Activated CD4-positive, alpha-beta T cell treated with anti-CD3 and anti-CD28 coated beads for 36 hours (primary cell): ENCODE measurements at places on chromosomes 13 and 19. TPM values are rescaled to one million over a fixed set of nuclear protein-coding genes. Genes with fewer than 3 reads are reported as not detected.

The NLRP4 gene
- total RNA-seq = not detected

The MAST1 gene
- 2.7 TPM for total RNA-seq

The TNFRSF19 gene
- not detected for total RNA-seq

The CGB7 gene
- total RNA-seq = 0.40 TPM

The APLP1 gene
- total RNA-seq = 2.3 TPM

- no peak overlapping the region for H3K27ac ChIP-seq
- H3K4me1 ChIP-seq = peaks cover 7% of the 10 kb centered on the region
- DNase-seq = no peak
- peaks cover 6% of the 10 kb centered on the region for H3K27me3 ChIP-seq
- H3K4me3 ChIP-seq = no peak overlapping the region
Observed at GRCh38 chr13:33229446-33230177, 55.9 kb downstream of the STARD13 start.

DNA sequence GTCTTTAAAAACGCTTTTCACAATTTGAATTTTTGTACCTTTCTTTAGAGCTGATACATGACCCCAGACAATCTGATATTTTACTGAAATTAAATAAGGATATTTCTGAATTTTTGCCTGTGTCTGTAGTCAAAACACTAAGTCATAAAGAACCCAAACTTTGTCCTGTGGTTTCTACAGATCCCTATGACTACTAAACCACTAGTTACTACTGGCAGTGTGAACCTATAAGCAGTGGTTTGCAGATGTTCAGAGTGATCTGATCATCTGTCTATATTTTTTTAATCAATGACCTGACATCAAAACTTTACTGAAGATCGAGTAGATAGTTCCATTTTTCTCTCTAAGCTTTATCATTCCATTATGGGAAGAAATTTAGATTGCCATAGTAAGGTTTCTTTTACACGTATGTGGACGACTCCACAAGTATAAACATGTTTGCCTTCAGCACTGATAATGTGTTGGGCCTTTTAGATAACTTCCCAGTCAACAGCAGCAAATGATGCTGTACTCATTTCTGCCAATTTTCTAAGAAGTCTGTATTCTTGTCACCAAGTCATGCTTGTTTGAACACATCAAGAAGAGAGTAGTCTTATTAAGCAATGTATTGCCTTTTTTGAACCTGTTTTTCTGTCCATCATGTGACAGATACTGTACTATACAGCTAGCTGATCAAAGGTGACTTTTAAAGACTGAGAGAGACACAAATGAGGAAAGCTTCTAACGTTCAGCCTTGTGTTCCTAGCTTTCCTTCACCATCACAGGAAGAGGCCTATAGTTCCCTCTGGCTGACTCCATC is 21.8 kb downstream of the POLR1D start:
- peaks cover 22% of the 10 kb centered on the region for H3K4me1 ChIP-seq
- no peak overlapping the region for H3K4me3 ChIP-seq
- H3K27ac ChIP-seq = no peak overlapping the region
- DNase-seq = no peak

DNA sequence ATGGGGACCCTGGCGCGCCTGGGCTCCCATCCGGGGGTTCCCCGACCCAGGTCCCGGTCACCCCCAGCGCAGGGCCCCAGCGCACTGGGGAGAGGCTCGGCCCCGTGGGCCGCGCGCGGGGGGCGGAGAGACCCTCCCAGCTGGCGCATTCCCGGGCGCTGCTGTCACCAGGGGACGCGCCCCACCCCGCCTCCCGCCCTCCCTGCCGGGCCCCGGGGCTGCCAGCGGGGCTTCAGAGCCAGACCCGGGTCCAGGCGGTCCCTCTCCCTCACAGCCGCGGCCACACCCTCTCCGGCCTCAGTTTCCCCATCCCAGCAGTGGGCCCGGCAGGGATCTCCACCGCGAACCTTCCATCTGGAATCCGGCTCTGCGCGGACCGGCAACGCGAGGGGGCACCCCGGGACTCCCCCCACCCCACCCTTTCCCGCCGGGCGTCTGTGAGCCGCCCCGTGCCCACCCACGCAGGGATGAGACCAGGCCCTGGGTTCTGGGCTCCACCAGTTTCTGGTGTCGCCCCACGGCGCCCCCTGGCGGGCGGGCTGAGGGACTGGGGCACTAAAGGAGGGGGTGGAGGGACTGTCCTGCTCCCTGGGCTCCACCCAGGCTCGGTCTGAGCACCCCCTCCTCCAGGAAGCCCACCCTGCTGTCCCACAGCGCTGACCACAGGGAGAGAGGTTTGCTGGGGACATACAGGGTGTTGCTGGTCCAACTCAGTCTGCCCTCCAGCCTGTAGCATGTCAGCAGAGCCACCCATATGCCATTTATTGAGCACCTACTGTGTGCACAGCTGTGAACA is 878 bp upstream of the ADAMTSL5 start:
- no peak overlapping the region for H3K4me3 ChIP-seq
- no peaks in the 10 kb centered on the region for H3K27me3 ChIP-seq
- H3K27ac ChIP-seq = no peak overlapping the region
- H3K36me3 ChIP-seq = no peaks in the 10 kb centered on the region

- H3K4me3 ChIP-seq = peak overlapping the region; percentile 76
- peaks cover 37% of the 10 kb centered on the region for H3K4me1 ChIP-seq
- DNase-seq = peak; percentile 94
- H3K27ac ChIP-seq = peak overlapping the region; percentile 86
- peaks cover 47% of the 10 kb centered on the region for H3K36me3 ChIP-seq
Observed at GRCh38 chr19:38869836-38870607, 8.1 kb downstream of the RINL start.

- no peak overlapping the region for H3K27ac ChIP-seq
- H3K4me1 ChIP-seq = no peaks in the 10 kb centered on the region
- H3K4me3 ChIP-seq = no peak overlapping the region
- H3K36me3 ChIP-seq = no peaks in the 10 kb centered on the region
Observed at GRCh38 chr13:93558637-93559036, 332.0 kb downstream of the GPC6 start.

- DNase-seq = peak; percentile 59
- peaks cover 10% of the 10 kb centered on the region for H3K4me1 ChIP-seq
- H3K27me3 ChIP-seq = peaks cover 20% of the 10 kb centered on the region
- peak overlapping the region; percentile 27 for H3K27ac ChIP-seq
Observed at GRCh38 chr13:42720113-42720857, 61.1 kb upstream of the FAM216B start.

- no peaks in the 10 kb centered on the region for H3K36me3 ChIP-seq
- no peak overlapping the region for H3K27ac ChIP-seq
- H3K4me3 ChIP-seq = no peak overlapping the region
- no peaks in the 10 kb centered on the region for H3K4me1 ChIP-seq
- DNase-seq = no peak
Observed at GRCh38 chr13:71643448-71643860, 223.6 kb downstream of the DACH1 start.

- no peaks in the 10 kb centered on the region for H3K4me1 ChIP-seq
- H3K27ac ChIP-seq = no peak overlapping the region
- H3K4me3 ChIP-seq = no peak overlapping the region
- no peaks in the 10 kb centered on the region for H3K36me3 ChIP-seq
- no peak for DNase-seq
- no peaks in the 10 kb centered on the region for H3K27me3 ChIP-seq
Observed at GRCh38 chr13:28564030-28564429, 69.1 kb upstream of the FLT1 start.

DNA sequence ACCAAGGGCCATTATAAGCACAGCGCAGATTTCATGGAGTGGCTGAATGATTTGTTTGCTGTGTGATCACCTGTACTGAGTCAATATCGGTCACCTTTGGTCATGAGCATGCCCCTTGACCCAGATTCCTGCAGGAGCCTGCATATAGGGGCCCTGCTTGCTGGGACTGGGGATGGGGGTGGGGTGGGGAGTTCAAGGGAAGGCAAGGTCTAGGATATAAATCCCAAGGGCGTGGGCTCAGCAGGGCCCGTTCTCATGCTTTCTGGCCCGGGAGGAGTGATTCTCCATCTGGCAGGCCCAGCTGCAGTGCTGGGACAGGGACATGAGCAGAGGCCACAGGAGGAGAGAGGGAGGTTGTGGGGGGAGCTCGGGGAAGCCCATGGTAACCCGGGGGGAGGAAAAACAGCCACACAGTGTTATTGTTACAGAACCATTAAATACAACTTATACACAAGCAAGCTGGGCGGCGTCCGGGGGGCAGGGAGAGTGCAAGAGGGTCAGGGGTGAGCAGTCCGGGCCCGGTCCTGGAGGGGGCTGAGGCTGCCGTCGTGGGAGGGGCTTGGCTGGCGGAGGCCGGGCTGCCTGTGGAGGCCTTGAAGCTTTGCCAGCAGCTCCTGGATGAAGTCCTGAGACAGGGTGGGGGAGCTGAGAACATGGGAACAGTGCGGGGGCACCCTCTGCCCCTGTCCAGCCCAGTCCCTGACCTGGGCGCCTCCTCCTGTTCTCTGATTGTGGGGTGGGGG is 5.2 kb downstream of the PPP1R14A start:
- H3K27ac ChIP-seq = no peak overlapping the region
- no peaks in the 10 kb centered on the region for H3K4me1 ChIP-seq
- no peak for DNase-seq
- H3K27me3 ChIP-seq = peaks cover 11% of the 10 kb centered on the region
- no peak overlapping the region for H3K4me3 ChIP-seq
- H3K36me3 ChIP-seq = no peaks in the 10 kb centered on the region

GRCh38 chr13:51564671-51565070 is 19.6 kb upstream of the WDFY2 start:
- peaks cover 8% of the 10 kb centered on the region for H3K4me1 ChIP-seq
- H3K27me3 ChIP-seq = no peaks in the 10 kb centered on the region
- H3K4me3 ChIP-seq = no peak overlapping the region
- H3K27ac ChIP-seq = no peak overlapping the region
- no peak for DNase-seq
- no peaks in the 10 kb centered on the region for H3K36me3 ChIP-seq

DNA sequence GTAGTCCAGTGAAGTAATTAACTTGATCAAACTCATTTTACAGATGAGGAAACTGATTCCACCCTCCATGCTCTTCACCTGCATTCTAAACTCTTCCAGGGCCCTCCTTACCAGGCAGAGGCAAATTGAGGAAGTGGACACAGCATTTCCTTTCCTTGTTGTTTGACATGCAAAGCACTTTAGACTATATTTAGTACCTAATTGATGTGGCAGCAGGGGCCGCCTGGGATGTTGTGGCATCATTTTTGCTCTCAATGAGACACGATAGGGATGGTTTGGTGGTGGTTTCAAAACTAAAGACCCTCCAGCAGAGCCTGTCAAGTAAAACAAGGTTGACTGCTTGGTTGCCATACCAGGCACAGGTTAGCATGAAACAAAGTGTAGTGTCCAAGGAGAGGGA is 7.9 kb downstream of the SIPA1L3 start:
- no peak overlapping the region for H3K27ac ChIP-seq
- peaks cover 8% of the 10 kb centered on the region for H3K36me3 ChIP-seq
- no peaks in the 10 kb centered on the region for H3K27me3 ChIP-seq
- H3K4me1 ChIP-seq = peaks cover 8% of the 10 kb centered on the region
- no peak for DNase-seq

- DNase-seq = no peak
- H3K36me3 ChIP-seq = peaks cover 60% of the 10 kb centered on the region
- H3K27ac ChIP-seq = no peak overlapping the region
- H3K4me1 ChIP-seq = peaks cover 15% of the 10 kb centered on the region
- H3K27me3 ChIP-seq = no peaks in the 10 kb centered on the region
Observed at GRCh38 chr19:52566588-52566987, 3.5 kb upstream of the ZNF701 start.

- H3K4me3 ChIP-seq = no peak overlapping the region
- H3K4me1 ChIP-seq = peaks cover 21% of the 10 kb centered on the region
- H3K27ac ChIP-seq = peak overlapping the region; percentile 64
Observed at GRCh38 chr19:47247308-47247990, 8.9 kb upstream of the CCDC9 start.

GRCh38 chr13:101712026-101712348 is 259.5 kb downstream of the ITGBL1 start:
- H3K27ac ChIP-seq = no peak overlapping the region
- peaks cover 10% of the 10 kb centered on the region for H3K27me3 ChIP-seq
- no peak overlapping the region for H3K4me3 ChIP-seq
- H3K36me3 ChIP-seq = no peaks in the 10 kb centered on the region
- no peak for DNase-seq
- no peaks in the 10 kb centered on the region for H3K4me1 ChIP-seq

GRCh38 chr19:33472691-33473652 is 48.6 kb downstream of the PEPD start:
- no peak for DNase-seq
- H3K27ac ChIP-seq = no peak overlapping the region
- peaks cover 10% of the 10 kb centered on the region for H3K36me3 ChIP-seq

- DNase-seq = peak; percentile 40
- peaks cover 21% of the 10 kb centered on the region for H3K4me1 ChIP-seq
- H3K27ac ChIP-seq = no peak overlapping the region
- peaks cover 2% of the 10 kb centered on the region for H3K27me3 ChIP-seq
- no peak overlapping the region for H3K4me3 ChIP-seq
Observed at GRCh38 chr19:32813862-32814425, 55.6 kb downstream of the SLC7A9 start.

DNA sequence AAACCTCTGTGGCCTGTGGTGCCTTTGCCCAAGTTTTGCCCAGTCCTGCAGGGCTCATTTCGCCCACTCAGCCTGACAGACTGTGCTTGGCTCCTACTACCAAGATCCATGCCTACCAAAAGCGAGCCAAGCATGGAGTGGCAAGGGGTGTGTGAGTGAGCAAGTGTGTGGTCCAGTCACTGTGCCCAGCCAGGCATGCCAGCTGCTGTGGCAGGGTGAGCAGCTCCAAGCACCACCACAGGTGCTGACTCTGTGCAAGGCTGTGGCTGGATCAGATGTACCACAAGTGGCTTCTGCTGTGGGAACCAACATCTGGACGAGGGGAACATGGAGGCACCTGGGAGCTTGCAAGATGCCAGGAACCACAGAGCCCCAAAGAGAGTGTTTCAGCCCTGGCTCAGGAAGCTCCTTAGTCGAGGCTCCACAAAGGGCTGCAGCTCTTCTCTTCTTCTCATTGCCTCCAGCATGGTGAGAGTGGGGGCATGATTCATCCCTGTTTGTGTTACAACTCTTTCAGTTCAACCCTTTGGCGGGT is 1564.2 kb upstream of the MIR17HG start:
- H3K4me3 ChIP-seq = no peak overlapping the region
- no peaks in the 10 kb centered on the region for H3K27me3 ChIP-seq
- no peak overlapping the region for H3K27ac ChIP-seq
- no peaks in the 10 kb centered on the region for H3K4me1 ChIP-seq
- DNase-seq = no peak

DNA sequence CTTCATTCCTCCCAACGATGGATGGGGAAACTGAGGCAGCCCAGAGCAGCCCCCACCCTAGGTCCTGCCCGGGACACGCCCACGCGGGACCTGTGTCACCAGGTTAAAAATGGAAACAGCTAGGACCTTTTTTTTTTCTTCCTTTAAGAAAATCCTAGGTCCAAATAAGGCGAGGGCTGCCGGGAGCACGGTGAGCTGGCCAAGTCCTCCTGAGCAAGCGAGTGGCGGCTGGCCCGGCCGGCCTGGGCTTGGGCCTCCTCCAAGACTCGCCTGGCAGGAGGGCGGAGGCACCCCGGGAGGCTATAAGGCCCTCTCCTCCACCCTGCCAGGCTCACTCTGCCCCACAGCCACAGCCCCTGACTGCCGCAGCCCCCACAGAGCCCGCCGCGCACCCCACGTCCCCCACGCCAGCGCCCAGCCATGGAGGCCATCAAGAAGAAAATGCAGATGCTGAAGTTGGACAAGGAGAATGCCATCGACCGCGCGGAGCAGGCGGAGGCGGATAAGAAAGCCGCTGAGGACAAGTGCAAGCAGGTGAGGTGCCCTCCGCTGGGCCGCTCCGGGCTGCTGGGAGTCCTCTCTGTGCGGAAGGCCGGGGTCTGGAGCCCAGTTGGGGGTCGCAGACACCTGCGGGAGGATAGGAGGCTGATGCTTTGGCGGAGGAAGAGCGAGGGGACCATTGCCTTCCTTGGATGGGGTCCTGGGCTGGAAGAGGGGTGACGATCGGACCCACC is 8.9 kb upstream of the TPM4 start:
- no peak overlapping the region for H3K27ac ChIP-seq
- H3K4me1 ChIP-seq = peaks cover 26% of the 10 kb centered on the region
- H3K4me3 ChIP-seq = no peak overlapping the region
- H3K27me3 ChIP-seq = no peaks in the 10 kb centered on the region
- H3K36me3 ChIP-seq = no peaks in the 10 kb centered on the region
- no peak for DNase-seq
